Smooth muscle cell of the coronary artery (primary cell): ENCODE measurements at places on chromosomes 12 and 14. TPM values are rescaled to one million over a fixed set of nuclear protein-coding genes. Genes with fewer than 3 reads are reported as not detected.

ADGRD1 gene
- total RNA-seq: 0.15 and 37.2 TPM in 2 replicates

COX8C gene
- not detected in 2 replicates for total RNA-seq

SERPINA9 gene
- total RNA-seq: not detected in 2 replicates

YY1 gene
- total RNA-seq: 33.7 and 34.7 TPM in 2 replicates

SLC2A3 gene
- total RNA-seq: 48.8 and 94.7 TPM in 2 replicates

PRKCH gene
- total RNA-seq: 1.8 and 11.7 TPM in 2 replicates
